ENCODE measurements at places on chromosomes 4 and X.

DNA sequence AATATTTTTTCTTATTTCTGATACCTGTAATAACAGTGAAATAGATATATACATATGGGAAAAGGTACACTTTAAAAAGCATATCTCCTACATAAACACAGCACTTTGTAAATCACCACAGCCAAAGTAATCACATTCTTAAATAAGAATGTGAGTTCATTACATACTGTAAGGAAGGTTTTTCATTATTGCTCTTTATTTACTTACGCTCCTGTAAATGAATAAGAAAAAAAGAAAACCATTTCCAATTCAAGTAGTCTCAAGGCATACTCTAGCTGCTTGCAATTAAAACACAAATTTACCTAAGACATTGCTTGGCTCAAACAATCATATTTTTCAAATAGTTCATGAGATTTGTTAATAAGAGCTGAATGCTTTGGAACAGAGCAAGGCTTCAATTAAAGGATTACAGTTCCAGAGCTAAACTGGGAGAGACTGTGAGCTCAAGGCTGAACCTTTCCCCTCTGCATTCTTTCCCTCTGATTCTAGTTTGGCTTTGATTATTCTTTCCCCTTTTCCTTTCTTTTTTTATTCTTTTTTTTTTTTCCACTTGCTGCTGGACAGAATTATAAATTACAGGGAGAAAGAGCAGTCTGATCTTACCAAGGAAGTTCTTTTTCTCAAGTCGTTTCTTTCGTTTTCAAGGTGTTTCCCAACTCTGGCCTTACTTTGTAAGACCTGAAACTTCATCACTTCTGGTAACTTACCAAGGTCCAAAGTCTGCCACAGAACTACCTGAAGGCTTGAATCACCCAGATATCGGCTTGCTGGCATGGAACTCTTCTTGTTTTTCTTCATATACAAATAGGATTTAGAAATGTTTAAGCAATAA, 278.3 kb downstream of the INPP4B start:
- DNase-seq, result no peak

DNA sequence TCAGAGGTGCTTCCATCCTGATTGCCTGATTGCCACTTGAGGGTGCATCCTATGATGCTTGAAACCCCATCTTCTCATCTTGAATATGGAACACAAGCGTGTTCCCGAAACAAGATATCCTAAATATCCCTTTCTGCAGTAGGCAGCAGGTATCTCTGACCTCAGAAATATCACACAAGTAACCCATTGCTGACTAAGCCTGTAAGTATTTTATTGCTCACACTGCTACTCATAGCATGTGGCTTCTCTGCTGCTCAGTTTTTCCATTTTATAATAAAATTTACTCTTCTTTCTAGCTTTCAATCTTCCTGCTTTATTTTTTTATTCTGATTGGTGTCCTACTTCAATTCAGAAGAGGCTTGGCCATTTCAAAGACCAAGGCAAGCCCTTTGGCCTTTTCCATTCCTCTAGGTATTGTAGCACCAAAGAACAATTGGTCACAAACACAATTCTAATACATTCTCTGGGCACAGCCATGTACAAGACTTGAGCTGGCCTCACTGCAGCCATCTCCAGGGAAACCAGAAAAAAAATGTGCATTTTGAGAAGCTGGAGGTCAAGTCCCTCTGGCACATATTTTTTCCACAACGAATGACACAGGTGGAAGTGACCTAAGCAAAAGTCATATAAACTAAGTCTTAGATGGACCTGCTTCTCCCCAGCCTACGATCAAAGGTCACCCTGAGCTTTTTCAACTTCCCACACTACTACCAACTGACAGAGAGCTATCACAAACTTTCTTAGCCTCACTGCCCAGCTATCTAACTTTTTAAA, 107.0 kb downstream of the OR13H1 start:
- DNase-seq, result no peak

GRCh38 chr4:622996-623913, 2.1 kb upstream of the PDE6B start:
- no peak for DNase-seq

DNA sequence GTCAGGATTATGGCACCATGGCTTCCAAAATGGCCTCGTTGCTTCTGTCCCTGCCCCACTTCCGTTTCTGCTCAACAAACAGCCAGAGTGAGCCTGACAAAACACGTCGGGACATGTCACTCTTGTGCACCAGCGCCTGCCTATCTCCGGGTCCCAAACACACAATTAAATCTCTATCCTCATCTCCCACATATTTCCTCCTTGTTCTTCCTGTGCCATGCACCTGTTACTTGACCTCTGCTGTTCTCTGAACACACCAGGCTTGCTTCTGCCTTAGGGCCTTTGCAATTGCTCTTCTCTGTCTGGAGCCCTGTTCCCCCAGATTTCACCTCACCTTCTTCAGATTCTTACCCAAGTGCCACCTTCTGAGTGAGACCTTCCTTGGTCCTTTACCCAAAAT, 12.7 kb upstream of the CD38 start:
- DNase-seq, result no peak

- DNase-seq, result no peak
Observed at GRCh38 chr4:144507311-144508101, 138.4 kb upstream of the HHIP start.

DNA sequence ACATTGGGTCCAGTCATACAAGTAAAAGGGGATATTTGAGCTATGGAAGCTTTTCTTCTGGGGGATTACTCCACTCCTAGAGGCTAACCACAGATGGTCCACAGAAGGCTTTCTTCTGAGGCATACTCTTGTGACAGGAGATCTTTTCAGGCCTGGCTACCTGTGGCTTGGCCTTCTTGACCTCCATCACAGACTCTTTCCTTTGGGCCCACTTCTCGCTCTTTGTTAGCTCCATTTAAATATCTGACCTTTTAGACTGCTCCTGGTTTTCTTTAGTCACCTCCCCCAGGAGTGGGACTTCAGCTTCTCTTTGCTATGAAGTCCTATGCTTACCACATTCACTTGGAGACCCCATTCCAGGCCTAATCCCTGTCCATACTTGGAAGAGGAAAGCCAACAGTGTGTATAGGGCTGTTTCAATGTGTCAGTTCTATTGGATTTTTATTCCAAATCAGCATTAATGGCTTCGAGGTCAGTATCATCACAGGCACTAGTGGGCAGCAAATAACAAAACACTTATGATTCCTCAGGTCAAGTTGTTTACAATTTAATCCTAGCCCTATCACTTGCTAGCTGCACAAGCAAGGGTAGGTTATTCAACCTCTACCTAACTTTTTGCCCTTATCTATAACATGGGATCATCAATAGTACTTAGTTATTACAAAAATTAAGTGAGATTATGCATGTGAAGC, 26.3 kb downstream of the GPC3 start:
- DNase-seq, result no peak

GRCh38 chr4:102324730-102325129, 20.6 kb downstream of the SLC39A8 start:
- DNase-seq, result no peak

GRCh38 chr4:124710015-124710741, 2.4 kb downstream of the ANKRD50 start:
- DNase-seq, result no peak

Measured in COR-L47 (cell line).